Fibroblast of skin of scalp (primary cell): ENCODE measurements at places on chromosomes 5 and 9.

DNA sequence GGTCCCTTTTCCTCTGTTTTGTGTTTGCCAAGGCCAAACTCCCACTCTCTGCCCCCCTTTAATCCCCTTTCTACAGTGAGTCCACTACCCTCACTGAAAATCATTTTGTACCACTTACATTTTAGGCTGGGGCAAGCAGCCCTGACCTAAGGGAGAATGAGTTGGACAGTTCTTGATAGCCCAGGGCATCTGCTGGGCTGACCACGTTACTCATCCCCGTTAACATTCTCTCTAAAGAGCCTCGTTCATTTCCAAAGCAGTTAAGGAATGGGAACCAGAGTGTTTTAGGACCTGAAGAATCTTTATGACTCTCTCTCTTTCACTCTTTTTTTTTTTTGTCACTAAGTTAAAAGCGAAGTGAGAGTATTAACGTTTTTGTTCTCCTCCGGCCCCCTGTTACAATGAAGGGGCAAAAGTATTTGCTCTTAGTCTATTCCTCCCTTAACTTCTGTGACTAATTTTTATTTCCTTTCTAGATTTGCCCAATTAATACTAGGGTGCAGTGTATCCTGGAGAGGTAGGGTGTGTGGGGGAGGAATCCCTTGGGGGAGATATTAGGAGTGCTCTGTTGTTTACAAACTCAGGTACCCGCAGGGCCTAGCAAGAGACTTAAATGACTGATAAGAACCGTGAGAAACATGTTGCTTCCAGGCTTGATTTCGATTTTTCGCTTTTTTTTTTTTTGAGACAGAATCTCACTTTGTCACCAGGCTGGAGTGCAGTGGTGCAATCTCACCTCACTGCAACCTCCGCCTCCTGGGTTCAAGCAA lies 14.7 kb downstream of the GM2A start:
- DNase-seq, result no peak

DNA sequence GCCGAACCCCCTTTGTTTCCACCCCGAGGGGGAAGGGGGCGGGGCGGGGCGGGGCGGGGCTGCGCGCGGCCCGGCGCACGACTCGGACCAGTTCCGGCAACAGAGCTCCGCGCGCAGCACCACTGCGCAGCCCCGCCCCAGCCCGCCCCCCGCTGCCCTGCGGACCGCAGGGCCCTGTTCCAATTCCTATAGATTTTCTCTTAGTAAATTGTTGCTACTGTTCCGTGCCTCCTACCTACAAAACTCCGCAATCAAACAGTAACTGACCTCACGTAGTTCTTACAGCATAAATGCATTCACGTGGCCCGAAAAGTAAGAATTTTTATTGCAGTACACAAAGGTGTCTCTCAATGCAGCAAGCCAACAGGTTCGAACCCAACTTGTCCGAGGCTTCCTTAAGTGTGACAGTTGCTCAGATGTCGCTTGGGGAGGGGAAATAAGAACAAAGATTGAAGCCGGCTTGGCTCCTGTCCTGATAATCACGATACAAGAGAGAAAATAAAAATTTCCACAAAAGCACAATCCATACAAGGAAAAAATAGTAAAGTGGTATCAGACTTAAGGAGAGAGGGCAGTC lies 1.2 kb upstream of the RNF38 start:
- DNase-seq, result peak; percentile 80

GRCh38 chr9:108662956-108663355 lies 192.8 kb downstream of the ACTL7B start:
- no peak for DNase-seq

GRCh38 chr5:20974426-20974825 lies 986.4 kb upstream of the CDH18 start:
- no peak for DNase-seq

DNA sequence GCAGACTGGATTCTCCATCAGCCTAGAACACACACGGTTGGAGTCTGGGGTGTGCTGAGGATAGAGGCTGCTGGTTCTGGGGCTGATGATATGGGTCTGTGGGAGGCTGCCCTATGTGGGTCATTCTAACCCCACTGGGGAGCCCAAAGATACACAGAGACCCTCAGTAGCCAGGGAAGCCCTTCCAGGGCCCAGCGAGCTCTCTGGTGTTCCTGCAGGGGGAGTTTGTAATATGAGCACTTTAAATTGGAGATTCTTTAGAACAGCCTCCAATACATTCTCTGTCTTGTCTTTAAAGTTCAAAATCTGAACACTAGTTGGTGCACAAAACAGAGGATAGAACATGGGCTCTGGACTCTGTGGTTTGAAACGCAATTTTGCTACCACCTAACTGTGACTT lies 2.4 kb downstream of the ACTL7A start:
- DNase-seq, result no peak

GRCh38 chr9:127548352-127548881 lies 63.7 kb upstream of the STXBP1 start:
- peak; percentile 26 for DNase-seq

DNA sequence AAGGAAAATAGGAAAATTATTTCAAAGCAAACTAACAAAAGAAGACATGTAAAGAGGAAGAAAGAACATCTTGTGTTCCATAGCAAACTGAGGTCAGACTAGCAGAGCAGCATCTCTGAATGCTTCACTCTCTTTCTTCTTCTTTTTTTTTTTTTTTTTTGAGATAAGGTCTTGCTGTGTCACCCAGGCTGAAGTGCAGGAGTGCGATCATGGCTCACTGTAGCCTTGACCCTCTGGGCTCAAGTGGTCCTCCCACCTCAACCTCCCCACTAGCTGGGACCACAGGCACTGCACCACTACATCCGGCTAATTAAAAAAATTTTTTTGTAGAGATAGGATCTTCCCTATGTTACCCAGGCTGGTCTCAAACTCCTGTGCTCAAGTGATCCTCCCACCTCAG lies 36.6 kb downstream of the MELK start:
- DNase-seq, result no peak

- DNase-seq, result no peak
These were observed 1.0 kb upstream of the PAX5 start for GRCh38 chr9:37034938-37035647.

DNA sequence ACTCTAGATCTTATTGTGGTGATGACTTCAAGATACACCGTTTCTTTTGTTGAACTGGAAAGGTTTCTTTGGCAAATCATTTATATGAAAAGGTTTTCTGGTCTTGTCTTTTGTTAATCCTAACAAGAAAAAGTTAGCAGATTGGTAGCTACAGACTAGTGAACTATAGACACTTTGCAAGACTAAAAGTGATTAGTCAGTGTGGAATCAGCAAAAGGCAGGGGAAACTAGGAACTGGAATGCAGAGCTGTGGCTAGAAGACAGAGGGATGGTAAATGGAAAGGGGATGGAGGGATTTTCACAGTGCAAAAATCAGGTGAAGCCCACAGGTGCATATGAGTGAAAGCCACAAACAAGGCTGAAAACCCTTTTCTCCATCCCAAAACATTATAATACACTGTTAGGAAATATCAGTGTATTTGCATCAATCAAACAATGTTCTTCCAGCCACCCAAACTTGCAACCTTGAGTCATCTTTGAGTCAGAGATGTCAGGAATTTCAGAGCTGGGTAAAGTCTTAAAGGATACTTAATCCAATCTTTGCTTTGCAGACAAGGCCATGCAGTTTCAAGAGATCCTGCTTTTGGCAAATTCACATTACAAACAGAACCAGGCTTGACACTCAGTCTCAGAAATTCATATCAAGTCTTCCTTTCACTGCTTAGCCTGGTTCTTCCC lies 52.7 kb downstream of the PLK2 start:
- DNase-seq, result peak; percentile 82

- DNase-seq, result peak; percentile 55
These were observed 74.8 kb downstream of the ICE1 start for GRCh38 chr5:5497152-5497788.

GRCh38 chr5:121257621-121258020 lies 594.1 kb upstream of the FTMT start:
- no peak for DNase-seq

DNA sequence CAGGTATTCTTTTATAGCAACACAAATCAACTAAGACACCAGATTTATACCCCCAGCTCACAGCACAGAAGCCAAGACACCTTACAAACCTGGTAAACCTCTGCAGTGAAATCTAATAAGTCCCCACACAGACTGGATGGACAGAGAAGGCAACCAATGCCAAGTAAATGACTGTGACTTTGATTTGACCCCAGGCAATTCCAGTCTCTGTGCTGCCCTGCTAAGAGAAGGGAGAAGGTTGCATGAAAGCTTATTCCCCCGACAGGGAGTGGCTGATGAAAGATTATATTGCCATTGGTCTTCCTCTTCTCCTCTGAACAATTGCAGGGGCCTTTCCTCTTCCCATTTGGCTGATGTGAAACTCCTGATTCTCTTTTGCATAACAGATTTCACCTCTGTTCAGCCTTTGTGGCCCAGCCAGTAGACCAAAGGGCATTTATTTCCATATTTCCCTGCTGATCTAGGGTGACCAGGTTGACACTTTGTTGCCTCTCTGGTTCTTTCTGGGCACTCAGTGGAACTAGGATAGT lies 107.6 kb downstream of the ADRB2 start:
- no peak for DNase-seq

GRCh38 chr5:73066466-73066865 lies 53.9 kb upstream of the TMEM171 start:
- DNase-seq, result peak; percentile 89

- DNase-seq, result no peak
These were observed 34.5 kb downstream of the COL15A1 start for GRCh38 chr9:98978231-98978681.

DNA sequence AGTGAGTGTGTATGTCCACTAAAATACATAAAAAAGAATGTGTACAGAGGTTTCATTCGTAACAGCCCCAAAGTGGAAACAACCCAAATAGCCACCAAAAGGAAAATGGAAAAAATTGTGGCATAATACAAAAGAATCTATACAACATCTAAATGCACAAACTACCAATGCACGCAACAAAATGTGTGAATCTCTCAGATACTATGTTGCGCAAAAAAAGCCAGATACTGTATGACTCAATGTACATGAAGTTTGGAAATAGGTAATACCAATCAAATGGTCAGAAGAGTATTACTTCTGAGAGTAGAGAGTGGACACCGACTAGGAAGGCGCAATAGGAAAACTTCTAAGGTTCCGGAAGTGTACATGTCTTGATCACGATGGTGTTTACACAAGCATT lies 2.4 kb downstream of the XPA start:
- no peak for DNase-seq

GRCh38 chr9:69891696-69892095 lies 71.1 kb downstream of the CFAP95 start:
- no peak for DNase-seq

DNA sequence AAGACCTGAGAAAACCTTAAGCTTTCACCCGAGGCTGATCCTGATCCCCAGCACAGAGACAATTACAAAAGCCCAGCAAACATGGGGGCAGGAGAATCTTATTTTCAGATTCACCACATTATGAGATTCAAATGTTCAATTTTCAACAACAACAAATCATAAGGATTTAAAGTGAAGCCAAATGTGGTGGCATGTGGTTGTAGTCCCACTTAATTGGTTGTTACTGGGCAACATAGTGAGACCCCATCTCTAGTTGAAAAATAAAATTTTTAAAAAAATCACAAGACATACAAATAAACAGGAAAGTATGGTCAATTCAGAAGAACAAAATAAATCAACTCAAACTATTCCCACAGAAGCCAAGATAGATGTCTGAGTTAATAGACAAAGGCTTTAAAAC lies 3.9 kb upstream of the RABGAP1 start:
- DNase-seq, result no peak

GRCh38 chr9:638152-638551 lies 203.3 kb upstream of the DMRT1 start:
- no peak for DNase-seq

DNA sequence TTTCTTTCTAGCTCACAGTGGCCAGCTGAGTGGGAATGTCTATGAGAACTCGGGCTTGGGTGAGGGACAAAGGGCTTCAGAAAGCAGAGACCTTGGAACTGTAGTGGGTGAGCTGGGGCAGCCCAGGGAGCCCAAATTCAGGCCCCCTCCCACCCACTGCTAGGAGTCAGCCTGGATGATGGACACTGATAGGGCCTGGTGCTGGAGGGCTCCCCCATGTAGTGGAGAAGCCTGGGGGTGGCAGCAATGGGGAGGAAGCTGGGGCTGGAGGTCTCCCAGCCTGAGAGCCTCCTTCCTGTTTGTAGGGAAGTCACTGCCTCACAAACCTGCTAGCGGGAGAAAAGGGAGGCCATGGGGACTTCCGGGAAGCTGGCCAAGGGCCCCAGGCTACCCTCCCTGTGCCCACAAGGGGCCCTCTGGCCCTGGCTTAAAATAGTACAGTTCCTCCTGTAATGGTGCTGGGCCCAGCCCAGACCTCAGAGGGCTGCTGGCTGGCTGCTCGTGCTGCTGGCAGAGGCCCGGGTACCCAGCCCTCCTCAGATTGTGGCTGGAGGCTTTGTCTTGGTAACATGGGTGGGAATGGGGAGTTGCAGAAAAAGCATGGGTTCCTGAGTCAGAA lies 6.3 kb upstream of the NR5A1 start:
- DNase-seq, result no peak

DNA sequence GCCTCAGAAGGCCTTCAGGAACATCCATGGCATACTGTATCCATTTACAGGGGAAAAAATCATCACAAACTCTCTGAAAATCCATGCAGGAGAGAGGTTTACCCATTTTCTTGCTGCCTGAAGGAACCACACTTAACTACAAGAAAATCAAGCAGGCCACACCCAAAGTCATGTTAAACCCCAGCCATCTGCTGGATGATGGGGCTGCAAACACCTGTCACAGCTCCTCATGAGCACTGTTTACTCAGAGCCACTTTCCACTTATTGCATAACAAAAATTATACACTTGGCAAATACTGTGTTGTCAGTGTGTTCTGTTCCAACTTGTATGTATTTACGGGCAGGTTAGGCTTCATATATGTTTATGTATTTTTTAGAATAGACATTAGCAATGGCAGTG lies 35.8 kb downstream of the PPIC start:
- no peak for DNase-seq

GRCh38 chr5:153893817-153894216 lies 144.9 kb downstream of the FAM114A2 start:
- no peak for DNase-seq

GRCh38 chr5:172939071-172939470 lies 20.2 kb upstream of the RPL26L1 start:
- DNase-seq, result peak; percentile 74

DNA sequence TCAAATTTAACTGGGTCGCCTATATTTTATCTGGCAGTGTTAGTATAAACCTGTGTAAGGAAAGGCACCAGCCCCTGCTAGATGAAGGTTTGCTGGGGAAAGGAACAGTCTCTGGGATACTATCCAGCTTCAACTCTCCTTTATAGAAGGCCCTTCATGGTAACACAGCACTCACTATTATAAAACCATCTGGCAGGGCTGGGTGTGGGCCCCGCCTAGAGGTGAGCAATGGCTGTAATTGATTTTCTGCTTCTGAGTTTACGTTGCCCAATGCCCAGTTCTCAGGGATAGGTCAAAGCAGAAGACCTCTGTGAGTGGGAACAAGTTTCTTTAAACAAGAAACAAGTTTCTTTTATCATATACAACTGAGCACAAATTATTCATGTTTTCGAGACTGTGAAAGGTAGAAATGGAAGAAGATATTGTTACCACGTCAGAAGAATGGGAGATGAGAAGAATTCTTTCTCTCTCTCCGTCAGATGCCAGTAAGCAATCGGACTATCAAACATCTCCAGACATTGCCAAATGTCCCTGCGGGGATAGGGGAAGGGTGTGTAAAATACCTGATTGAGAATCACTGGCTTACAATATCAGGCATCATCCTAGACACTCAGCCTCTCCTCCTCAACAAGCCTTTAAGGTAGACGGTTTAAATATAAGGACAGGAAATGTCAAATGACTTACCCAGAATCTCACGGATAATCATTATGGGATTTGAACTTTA lies 205.9 kb downstream of the PDZD2 start:
- DNase-seq, result no peak
